ENCODE measurements at places on chromosomes 5 and 9. TPM values are rescaled to one million over a fixed set of nuclear protein-coding genes. Genes with fewer than 3 reads are reported as not detected.

GRCh38 chr5:120684213-120684612 is 220.1 kb downstream of the PRR16 start:
- DNase-seq: no peak

DNA sequence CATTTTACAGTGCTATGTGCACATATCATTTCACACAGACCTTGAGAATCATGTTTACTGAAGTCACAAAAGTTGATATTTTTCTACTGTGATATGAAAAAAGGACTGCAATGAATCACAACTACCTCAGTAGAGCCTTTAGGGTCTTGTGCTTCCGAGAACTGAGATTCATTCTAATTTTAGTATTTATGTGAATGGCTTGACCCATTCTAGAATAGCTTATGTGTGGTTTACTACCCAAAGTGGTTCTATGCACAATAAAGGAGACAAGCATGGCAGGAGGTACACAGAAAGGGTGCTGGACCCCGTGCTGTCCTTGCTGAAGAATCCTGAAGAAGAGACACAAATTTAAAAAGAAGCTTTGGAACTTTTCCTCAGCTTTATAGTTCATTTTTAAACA is 28.2 kb downstream of the MEF2C start:
- DNase-seq: no peak

DNA sequence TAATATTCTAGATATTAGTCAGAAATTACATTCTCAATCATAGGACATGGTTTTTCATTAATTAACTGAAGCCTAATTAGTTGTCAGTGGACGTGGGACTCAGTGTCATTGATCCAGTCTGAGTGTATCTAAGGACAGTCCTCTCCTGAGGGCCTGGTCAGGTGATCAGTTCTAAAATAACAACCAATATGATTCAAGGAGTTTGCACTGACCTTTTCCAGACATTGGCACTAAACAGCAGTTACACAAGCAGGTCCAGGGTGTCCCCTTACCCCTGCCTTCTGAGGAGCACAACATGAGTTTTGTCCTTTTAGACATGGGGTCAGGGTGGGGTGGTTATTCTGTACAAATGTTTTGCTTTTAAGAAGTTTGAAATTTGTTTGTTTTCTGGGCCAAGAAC is 97.8 kb downstream of the CMYA5 start:
- DNase-seq: no peak

The BARHL1 gene
- not detected for total RNA-seq

DNA sequence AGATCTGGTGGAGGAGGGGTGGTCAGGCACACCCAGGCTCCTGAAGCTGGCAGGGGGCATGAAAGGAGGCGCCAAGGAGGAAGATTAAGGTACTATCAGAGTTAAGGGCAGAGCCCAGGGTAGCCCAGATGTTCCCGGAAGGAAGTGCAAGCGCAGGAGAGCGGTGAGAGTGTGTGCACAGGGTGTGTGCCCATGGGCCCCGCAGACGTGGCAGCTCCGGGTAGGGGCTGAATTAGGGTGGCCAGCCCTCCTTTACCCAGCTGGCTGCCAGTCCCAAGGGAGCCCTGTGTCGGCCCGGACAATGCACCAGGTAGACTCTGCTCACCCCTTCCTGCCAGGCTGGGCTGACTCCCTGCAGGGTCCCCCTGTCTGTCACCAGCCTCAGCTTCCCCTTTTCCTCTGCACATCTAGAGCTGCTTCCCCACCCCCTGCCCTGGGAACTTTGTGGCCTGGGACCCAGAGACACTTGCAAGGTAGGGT is at the start of gene SMIM33:
Gene SMIM33 (plus strand): TSS at position 184 of the 480 bp plus-strand sequence. CDS start 118 bp downstream, at position 302.
- peak; percentile 47 for DNase-seq

DNA sequence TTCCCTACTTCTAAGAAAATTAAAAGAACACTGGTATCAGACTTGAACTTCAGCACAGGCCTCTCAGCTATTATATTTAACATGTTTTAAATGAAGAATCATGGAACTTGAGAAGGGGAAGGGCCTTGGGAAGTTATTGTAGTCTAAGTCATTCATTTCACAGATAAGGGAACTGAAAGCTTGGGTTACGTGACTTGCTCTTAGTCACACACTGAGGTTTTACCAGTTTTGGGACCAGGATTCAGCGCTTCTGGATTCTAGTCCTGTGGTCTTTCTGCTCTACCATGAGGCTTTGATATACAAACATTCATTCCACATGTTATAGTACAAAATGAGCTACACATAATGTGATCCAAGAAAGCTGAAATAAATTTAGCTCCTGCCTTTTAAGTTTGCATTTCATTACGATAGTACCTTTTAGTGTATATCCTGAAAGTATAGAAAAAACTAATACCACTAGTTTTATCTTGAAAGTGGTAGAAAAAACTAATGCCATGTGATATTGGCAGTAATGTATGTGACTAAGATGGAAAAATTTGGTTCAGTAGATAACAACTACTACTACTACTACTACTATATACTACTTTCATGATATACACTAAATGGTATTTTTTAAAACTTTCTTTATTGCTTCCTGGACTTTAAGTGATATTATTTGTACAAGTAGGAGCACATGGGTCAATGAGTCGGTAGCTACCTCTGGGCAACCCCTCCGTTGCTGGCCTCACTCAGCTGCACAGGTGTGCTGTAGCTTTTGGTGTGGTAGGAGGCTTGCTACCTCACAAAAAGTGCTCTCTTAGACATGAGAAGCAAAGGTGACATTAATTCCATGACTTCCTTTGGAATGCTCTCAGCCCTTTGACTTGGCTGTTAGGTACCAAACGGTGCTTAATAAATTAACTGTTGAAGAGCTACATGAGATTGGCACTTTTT is 40.7 kb downstream of the F2RL2 start:
- no peak for DNase-seq

DNA sequence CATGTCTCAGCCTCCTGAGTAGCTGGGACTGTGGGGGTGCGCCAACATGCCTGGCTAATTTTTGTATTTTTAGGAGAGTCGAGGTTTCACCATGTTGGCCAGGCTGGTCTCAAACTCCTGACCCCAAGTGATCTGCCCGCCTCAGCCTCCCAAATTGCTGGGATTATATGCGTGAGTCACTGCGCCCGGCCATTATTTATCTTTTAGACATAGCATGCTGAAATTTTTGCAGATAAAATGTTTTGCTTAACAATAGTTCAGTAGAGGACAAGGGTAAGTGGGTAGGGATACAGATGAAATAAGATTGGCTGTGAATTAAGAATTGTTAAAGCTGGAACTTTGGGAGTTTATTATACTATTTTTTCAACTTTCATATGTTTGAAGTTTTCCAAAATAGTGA is 150.8 kb upstream of the GRHPR start:
- no peak for DNase-seq

The SPINK6 gene
- not detected for total RNA-seq

Data from activated CD4-positive, alpha-beta T cell treated with anti-CD3 and anti-CD28 coated beads, Interleukin-2, amount 10 ng/mL, durations not matched to agents 7 days and 5 days (primary cell).